ENCODE measurements at places on chromosomes 4 and X.

- DNase-seq = no peak
Measured at GRCh38 chr4:4789462-4789861, 70.0 kb upstream of the MSX1 start.

DNA sequence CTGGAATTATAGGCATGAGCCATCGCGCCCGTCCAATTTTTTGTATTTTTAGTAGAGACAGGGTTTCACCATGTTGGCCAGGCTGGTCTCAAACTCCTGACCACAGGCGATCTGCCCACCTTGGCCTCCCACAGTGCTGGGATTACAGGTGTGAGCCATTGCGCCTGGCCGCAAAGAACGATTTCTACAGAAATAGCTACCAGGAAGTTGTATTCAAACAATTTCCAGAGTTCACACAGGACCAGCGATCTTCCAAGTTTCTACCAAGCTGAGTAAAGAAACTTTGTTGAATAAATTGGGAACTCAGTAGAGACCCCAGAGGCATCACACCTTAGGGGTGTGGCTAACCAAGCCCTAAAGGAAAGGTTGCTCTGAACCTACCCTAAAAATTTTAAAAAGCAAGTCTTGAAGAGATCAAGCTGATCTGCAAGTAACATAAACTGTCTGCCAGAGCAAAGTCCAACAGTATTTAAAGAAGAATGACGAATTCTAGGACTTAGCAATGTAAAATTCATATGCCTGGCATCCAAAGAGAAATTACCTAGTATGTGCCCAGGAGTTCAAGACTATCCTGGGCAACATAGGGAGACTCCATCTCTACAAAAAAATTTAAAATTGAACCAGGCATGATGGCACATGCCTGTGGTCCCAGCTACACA is 48.4 kb upstream of the USP9X start:
- no peak for DNase-seq

GRCh38 chrX:95291561-95291960 is 1393.1 kb upstream of the DIAPH2 start:
- no peak for DNase-seq

DNA sequence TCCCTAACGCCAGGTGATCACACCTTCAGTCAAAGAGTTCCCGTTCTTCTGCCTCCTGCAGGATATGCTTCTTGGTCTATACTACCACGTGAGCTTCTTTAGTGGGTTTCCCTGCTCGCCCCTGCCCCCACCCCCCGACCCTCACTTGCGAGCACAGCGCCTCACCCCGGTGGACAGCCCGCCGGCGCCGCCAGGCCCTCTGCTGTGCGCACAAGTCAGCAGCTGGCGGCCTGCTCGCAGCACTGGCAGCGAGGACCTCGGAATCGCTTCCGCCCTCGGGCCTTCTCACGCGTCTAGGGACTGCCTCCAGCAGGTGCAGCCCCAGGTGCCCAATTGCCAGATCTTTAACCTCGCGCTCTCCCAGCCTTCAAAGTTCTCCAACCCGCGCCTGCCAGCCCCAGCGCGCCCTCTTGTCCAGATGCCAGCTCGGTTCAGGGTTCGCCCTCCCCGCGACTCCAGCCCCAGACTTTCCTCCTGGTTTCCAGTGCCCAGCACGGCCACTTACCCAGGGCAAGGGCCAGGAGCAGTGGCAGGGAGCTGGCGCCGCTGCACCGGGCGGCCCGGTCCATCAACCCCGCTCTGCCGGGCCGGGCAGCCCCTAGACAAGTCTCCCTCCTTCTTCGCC is 454 bp downstream of the BTC start:
- no peak for DNase-seq

- DNase-seq = no peak
Measured at GRCh38 chrX:34072906-34073305, 59.2 kb downstream of the FAM47A start.

DNA sequence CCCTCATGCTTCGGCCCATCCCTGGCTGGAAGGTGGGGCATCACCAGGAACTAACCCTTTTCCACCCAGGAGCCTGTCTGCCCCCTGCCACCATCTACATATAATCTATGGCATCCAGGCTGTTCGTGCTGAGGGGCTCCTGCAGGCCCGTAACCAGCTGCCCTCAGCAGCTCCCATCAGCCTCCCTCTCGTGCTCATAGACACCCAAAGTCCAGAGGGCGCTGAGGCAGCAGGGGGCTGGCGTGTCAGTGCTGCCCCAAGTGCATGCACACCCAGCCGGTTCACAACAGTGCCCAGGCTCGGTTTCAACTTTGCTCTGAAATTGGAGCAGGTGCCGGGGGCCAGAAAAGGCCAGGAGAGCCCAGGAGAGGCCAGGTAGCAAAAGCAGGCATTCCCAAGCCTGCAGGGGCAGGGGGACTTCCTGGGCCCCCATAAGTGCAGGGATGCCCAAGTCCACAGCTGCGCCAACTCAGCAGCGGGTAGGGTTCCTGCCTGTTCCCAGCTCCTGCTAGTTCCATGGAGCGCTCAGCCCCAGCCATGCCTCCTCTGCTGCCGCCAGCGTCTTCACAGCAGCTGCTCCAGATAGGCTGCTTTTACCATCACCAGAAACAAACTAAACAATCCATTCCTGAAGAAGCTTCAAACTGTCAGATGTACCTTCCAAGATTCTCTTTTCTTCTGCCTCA is 558.2 kb upstream of the GNPDA2 start:
- no peak for DNase-seq

DNA sequence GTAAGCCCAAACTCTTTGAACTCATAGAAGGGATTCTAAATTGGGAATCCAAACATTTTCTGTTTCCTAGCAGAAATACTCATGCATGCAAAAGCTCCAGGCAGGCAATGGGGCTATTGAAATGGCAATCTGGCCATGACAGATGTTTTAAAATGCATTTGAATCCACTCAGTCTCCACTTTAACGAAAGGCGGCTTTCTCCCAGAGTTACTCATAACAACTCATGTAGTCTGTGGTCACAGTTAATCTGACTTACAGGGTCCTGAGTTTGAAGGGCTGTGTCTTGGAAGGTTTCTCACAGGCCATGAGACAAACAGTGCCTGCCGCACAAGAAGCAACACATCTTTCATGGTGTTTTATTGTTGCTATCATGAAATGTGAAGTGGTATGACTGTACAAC is 185.7 kb downstream of the AMELX start:
- no peak for DNase-seq

DNA sequence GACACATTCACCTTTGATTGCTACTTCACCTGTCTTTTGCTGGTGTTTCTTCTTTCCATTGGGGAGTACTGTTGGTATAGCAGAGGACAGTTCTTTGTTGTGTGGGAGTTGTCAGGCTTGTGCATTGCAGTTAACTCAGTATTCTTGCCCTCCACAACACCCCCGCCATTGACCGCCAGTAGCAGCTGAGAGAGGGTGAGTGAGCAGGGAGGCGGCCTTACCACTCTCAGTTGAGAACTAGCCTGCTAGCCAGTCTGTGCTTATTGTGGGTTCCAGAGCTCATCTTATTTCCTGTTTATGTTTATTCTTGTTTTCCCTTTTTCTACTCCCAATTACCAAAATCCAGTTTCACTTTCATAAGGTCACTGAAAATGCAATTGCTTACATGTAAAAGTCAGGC is 52.2 kb downstream of the STIM2 start:
- no peak for DNase-seq

GRCh38 chrX:129956145-129956544 is 26.3 kb upstream of the BCORL1 start:
- no peak for DNase-seq

GRCh38 chr4:88737307-88737941 is 39.8 kb upstream of the NAP1L5 start:
- no peak for DNase-seq

- DNase-seq = no peak
Measured at GRCh38 chrX:42276982-42277690, 353.8 kb upstream of the CASK start.

DNA sequence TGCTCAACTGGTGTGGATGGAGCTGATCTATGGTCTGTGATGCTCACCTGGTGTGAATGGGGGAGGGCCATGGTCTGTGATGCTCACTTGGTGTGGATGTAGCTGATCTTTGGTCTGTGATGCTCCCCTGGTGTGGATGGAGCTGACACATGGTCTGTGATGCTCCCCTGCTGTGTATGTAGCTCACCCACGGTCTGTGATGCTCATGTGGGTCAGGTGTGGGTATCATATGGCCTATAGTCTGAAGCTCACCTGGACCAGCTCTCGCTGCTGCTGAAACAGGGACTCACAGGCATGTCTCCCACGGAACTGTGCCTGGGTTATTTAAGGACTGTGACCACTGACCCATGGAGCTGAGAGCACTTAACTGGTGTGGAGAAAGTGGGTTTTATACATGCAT is 109.7 kb downstream of the CRLF2 start:
- DNase-seq = no peak

DNA sequence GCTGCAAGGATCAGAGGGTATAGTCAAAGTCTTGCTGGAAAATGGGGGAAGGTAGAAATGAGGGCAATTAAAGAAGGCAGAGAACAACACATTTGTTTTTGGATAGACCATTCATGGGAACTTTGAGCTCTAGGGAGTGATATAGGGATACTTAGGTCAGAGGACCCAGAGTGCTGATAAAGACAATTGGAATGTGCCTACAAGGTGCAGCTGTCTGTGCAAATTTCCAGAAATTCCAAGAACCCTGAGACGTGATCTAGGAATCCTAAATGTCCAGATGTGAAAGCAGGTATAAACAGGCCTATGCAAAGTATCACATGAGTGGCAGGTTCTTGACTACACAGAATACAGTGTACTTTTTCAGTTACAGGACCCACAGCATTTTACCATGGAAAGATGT is 24.2 kb downstream of the FNIP2 start:
- no peak for DNase-seq

DNA sequence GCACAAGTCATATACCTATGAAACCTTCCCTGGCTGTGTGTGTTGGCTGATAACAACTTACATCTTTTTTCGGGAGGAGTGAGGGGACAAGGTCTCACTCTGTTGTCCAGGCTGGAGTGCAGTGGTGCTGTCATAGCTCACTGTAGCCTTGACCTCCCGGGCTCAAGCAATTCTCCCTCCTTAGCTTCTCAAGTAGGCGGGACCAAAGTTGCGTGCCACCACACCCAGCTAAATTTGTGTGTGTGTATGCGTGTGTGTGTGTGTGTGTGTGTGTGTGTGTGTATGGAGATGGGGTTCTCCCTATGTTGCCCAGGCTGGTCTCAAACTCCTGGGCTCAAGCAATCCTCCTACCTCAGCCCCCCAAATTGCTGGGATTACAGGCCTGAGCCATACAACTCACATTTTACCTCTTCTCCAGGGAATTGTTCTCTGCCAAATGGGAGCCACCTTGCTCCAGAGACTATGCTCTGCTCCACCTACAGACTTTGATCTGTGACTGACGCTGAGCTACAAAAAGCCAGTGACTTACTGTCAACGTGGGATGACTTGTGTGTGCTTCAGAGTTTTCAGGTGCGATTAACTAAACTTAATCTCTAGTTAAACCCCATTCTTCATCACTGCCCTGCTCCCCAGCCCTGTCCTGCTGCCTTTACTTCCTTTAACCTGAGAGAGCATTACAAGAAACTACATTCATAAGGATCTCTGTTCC is 2.0 kb upstream of the BEX4 start:
- no peak for DNase-seq

Data from activated T-cell treated with anti-CD3 and anti-CD28 coated beads for 48 hours (primary cell).